Fibroblast of skin of scalp (primary cell): ENCODE measurements at places on chromosomes 2 and 18.

DNA sequence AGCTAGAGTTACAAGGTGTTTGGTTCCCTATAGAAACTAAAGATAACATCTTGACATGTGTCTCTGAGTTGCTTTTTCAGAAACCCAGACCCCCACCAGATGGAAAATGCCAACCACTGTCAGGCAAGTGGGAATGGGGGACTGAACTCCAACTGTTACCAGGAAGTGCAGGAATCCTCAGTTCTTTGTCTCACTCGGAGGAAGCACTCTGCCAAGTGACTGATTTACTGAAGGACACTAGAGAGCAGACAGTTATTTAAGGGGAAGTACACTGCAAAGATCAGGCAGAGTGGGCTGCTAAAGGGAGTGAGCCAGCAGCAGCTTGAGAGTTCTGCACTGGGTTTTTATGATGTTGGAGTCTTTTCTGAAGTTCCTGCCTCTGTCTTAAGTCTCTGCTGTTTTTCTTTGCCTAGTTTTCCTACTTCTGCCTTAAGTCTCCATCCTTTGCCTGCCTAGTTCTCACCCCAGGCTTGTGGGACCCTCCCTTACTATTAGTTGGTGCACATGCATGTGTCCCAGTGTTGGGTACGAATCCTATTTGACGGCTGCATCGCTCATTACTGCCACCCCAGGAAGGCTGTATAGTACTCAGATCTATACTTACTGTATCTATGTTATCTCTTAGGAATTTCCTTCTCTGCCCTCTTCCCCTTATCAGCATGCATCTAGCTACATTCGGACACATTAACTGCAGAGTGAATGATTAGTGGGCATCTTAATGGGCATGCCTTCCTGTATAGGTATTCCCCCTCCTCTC is 97.1 kb downstream of the TEX51 start:
- no peak for DNase-seq

GRCh38 chr18:39647627-39648534 is 2082.3 kb upstream of the CELF4 start:
- peak; percentile 59 for DNase-seq

GRCh38 chr18:23995180-23995579 is 19.4 kb upstream of the TTC39C start:
- no peak for DNase-seq

- DNase-seq: no peak
Measured at GRCh38 chr18:31120594-31120993, 18.4 kb upstream of the DSC2 start.

- no peak for DNase-seq
Measured at GRCh38 chr18:69947361-69948133, at the start of gene CD226. CD226 (minus strand) TSS chr18:69947873; CDS start chr18:69947406, 467 bp downstream.

GRCh38 chr2:145228506-145228905 is 708.6 kb upstream of the ZEB2 start:
- DNase-seq: peak; percentile 35

GRCh38 chr2:64861452-64862397 is 127.5 kb upstream of the SLC1A4 start:
- no peak for DNase-seq
